ENCODE measurements at places on chromosomes 6 and 20. TPM values are rescaled to one million over a fixed set of nuclear protein-coding genes. Genes with fewer than 3 reads are reported as not detected.

ACTL10 gene
- 0.35 TPM for polyA plus RNA-seq

SPDEF gene
- 0.18 TPM for polyA plus RNA-seq

- DNase-seq, result no peak
Measured at GRCh38 chr6:5398530-5398929, 137.2 kb downstream of the FARS2 start.

FOXA2 gene
- not detected for polyA plus RNA-seq

DNA sequence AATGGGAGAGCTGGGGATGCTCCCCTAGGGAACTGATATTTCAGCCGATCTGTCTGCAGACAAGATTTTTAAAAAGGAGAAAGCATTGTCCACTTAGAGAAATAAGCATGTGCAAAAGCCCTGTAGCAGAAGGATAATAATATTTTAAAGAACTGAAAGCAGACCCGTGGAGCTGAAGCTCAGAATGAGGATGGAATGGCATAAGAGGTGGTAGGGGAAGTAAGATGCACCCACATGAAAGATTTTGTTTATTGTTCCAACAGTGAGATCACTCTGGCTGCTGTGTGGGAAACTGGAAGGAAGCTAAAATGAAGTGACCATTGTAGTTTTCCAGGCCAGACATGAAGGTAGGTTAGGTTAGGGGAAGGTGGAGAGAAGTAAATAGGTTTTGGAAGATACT lies 266.4 kb upstream of the PRDM1 start:
- DNase-seq, result no peak

GRCh38 chr20:36441416-36441815 lies 99.9 kb upstream of the MYL9 start:
- DNase-seq, result no peak

All from left renal cortex interstitium (tissue), 4 donors.